Non-pigmented ciliary epithelial cell (primary cell): ENCODE measurements at places on chromosomes 4 and X.

DNA sequence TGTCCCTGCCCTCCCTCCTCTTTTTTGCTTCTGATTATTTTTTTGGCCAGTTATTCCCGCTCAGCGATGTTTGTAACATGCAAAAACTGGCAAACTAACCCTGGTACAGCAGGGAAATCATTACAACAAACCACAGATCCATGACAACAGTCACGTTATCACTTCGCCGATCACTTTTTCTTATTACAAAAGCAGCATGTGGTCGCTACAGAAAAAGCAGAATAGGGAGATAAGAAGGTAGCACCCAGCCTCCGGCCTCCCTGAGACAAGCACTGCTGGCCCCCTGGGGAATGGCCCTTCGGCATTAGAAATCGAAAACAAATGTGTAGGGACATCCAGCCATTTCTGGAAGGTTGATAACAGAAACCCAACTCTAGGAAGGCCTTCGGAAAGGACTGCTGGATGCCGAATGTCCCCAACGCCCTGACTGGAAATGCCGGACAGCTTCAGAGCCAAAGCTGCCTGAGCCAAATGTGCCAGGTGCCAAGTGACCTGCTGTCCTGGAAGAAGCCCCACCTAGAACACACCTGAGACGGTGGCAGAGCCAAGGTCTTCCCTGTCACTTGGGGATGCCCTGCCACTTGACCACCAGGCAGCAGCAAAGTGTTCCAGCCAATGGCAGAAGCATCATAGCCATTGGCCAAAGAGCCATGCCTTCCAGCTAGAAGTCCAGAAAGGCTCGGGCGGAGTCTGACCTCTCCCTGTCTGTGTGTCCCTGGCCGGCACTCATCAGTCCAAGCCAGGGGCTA, 2.9 kb downstream of the IDH3G start:
- no peak for DNase-seq

DNA sequence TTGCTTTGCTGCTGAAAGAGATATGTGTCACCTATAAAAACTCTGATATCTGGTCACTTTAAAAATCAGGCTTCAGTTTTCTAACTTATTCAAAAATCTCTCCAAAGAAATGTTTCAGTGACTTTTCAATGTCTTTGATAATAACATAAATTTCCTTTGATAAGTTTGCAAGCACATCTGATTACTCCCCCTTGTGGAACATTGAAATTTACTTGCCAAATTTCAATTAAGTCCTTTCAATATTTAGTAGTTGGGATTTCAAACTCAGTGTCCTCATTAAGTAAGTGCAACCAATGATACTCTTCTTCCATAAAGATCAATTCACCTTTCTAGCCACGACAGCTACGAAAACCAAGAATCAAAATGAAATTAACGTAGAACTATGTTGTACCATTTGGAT, 151.3 kb upstream of the FAM47C start:
- no peak for DNase-seq

DNA sequence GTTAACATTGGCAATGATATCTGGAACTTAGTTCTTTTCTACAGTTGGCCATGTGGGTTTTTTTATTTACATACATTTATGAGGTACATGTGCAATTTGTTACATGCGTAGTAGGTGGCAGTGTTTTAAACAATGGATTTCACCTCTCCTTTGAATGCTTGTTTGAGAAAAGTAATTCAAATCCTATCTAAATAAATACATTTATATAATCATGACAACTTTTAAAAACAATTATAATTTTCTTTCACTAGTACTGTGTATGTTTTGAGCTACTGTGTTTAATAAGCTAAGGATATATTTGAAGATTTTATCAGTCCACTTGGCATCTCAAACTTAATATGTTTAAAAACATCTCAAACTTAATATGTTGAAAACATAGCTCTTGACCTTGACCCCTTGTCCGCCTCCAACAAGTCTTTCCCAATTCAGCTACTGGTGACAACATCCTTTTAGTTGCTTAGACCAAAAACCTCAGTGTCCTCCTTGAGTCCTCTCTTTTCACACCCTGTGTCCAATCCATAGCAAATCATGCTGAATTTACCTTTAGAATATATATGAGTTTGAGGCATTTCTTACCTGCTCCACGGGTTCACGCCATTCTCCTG, 14.5 kb downstream of the GUCY1B1 start:
- no peak for DNase-seq

GRCh38 chr4:153512162-153512852, 46.1 kb downstream of the TMEM131L start:
- no peak for DNase-seq

GRCh38 chr4:110142461-110142860, 56.0 kb downstream of the ELOVL6 start:
- no peak for DNase-seq

- peak; percentile 99 for DNase-seq
Observed at GRCh38 chr4:28287831-28288233, 1427.2 kb downstream of the STIM2 start.
